ENCODE measurements at places on chromosomes 13 and 19.

DNA sequence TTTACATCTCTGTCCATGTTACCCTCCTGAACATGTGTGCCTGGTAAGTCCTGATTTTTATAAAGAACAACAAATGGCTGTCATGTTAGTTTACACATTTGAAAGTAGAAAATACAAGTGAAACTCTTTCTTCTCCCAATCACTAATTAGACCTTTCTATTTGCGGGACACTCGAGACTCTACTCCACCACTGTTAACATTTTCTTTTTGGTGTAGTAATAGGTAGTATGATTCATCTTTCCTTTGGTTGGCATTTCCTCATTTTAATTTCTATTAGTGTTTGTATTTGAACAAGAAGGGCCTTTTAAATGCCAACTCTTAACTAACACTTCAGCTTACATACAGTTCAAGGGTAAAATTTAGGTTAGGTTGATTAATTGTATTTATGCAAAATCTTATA is 371.1 kb downstream of the PCDH9 start:
- no peak for DNase-seq

DNA sequence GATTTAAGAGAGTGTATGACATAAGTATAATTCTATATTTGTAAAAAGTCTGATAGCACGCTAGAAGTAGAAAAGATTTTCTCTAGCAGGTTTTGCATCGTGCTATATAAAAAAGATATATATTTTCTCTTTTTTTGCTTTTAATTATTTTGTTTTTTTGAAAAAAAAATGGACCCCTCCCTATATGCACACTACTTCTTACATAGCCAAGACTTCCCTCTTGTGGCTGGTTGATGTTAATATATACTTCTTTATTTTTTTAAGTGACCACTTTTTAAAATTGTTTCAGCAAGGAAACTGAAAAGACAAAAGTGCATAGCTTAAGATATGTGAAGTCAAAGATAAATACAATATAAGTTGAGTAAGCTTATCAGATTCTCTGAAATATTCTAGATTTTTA is 1202.8 kb downstream of the DIAPH3 start:
- DNase-seq = no peak

DNA sequence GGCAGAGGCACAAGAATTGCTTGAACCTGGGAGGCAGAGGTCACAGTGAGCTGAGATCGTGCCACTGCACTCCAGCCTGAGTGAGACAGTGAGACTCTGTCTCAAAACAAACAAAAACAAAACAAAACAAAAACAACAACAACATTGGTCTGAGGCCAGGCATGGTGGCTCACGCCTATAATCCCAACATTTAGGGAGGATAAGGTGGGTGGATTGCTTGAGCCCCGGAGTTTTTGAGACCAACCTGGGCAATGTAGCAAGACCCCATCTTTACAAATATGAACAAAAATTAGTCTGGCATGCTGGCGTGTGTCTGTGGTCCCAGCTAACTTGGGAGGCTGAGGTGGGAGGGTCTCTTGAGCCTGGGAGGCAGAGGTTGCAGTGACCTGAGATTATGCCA is 16.0 kb upstream of the NWD1 start:
- DNase-seq = no peak

GRCh38 chr13:98454389-98454881 is 122.5 kb downstream of the STK24 start:
- no peak for DNase-seq

DNA sequence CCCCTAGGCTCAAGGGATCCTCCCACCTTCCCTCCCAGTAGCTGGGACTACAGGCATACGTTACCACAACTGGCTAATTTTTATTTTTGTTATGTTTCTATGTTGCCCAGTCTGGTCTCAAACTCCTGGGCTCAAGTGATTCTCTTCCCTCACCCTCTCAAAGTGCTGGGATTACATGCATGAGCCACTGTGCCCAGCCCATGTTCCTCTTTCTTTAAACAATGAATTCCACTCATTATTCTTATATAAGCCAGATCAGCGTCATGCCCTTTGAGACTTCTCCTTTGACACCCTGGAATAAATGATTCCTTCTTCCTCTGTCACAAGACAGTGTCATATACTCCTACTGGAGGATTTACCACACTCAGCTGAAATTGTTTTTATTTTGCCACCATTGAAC is 519.9 kb upstream of the SPRY2 start:
- no peak for DNase-seq

DNA sequence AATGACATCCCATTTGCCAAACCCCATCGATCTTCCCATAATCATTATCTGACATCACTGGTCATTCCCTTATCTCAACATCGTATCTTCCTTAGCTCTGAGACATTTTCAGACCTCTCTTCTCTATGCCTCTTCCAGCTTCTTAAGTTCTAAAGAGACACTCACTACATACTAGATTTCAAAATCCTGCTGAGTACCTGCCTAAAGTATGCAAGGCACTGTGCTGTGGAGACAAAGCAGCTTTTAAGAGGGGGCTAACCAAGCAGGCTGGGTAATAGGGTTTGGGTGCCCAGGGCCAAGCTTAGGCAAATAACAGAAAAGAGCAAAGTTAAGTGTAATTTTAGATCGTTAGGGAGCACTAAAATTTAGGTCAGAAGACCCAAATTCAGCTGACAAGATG is 3.4 kb upstream of the POMP start:
- DNase-seq = no peak

DNA sequence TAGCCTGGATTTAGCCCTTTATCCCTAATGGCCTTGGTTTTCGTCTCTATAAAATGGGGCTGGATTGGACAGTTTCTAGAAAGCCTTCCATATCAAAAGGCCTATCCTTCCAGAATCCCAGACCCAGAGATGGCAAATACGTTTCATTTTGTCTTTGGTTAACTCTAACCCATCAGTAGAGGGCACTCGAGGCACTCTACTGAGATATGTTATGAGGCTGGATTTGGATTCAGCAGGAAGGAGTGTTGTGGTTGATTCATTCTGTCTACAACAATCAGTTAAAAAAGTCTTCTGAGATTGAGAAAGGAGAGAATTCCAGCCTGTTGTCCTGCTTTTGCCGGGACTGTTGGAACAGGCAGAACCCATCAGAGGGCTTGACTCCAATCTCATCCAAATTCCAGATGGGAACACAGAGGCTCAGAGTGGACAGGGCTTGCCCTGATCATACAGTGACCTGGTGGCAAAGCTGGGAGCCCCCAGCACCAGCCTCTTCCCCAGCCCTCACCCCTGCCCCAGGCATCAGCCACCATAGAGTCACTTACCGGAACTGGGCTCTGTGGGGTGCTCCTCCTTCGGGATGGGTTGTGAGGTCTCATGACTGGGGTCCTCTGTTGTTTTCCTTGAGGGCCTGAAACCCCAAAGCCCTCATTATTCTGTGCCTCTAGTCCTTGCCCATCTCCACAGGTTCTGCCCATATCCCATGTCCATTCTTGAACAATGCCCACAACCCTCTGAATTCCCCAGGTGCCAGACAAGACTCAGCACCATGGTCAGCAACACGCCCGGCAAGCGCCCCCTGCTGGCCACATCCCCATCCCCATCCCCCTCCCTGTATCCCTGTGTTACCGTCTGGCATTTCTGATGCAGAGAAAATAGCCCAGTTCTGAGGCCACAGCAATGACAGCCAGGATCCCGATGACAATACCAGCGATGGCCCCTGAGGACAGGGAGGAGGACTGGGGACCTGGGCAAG is 12.3 kb upstream of the ZNF180 start:
- DNase-seq = no peak

Measured in effector memory CD4-positive, alpha-beta T cell (primary cell).